ENCODE measurements at places on chromosomes 6 and 20. TPM values are rescaled to one million over a fixed set of nuclear protein-coding genes. Genes with fewer than 3 reads are reported as not detected.

DNA sequence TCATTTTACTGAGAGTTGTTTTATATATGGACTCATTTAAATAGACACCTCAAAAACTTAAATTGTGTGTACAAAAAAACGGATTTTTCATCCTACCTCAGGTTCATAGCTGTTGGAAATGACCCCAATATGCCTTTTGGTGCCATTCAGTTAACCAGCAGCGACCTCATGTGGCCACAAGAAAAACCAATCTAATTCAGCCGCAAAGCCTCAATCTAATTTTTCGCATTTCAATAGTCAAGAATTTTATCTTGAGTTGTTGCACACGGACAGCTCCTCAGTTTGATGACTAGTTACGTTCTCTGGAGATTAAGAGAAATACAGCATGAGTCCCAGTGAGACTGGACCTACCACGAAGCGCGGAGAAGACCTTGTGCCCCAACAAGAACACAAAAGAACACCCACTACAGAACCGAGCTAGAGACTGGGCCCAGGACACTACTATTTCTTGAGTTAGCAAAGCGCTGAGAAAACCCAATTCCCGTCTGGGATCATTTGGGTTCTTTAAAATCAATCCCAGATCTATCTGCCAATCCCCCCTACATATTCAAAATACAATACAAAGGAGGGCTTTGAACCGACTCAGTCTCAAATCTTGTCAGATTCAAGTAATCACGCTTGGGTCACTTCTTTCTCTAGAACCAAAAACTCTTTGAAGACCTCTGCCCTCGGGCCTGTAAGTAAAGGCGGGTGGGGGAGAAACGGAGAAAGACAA, 1.1 kb downstream of the TCP11 start:
- DNase-seq = peak; percentile 73

- DNase-seq = no peak
Observed at GRCh38 chr6:24574809-24575208, 71.2 kb downstream of the KIAA0319 start.

- DNase-seq = peak; percentile 89
Observed at GRCh38 chr6:44219053-44219814, 2.5 kb downstream of the MYMX start.

DNA sequence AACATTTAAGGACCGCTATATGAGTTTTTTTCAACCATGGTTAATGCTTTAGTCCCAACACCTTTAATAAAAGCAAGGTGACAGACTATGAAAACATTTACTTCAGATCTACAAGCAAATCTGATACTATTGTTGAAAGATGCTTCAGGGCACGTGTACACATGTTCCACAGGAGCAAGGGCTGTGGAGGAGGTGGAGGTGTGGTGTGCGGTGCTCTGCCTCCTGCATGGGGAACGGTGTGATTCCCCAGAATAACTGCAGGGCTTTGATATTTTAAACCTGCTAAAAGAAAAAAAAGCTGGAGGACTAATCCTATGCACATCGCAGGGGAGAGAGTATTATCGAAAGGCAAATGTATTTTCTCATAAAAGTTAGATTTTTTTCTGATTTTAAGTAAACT, 188.1 kb upstream of the CEP162 start:
- no peak for DNase-seq

GRCh38 chr6:77607004-77607403, 45.8 kb upstream of the MEI4 start:
- no peak for DNase-seq

DNA sequence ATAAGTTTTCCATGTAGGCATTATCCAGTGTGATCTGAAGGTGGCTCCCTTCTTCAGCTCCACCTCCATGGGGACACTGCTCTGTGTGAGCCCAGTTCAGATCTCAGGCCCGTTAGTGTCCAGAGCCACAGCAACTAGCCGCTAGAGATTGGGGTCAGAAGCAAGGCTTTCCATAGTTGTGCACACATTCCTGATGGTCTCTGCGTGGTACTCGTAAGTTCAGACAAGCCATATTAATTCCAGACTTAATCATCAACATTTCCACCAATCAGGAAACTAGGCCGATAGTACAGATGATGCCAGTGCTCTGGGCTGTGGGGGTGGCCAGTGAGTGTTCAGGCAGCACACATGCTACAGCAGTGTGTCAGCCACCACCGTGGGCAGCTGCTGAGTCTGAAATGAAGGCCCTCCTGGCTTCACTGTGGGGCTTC, 17.5 kb upstream of the SYNCRIP start:
- DNase-seq = no peak

- no peak for DNase-seq
Observed at GRCh38 chr6:168101590-168102314, 22.7 kb upstream of the FRMD1 start.

- DNase-seq = no peak
Observed at GRCh38 chr6:84361372-84362192, 134.1 kb upstream of the CEP162 start.

GRCh38 chr6:155493694-155494143, 38.1 kb upstream of the NOX3 start:
- DNase-seq = peak; percentile 55

- peak; percentile 23 for DNase-seq
Observed at GRCh38 chr20:41249411-41250281, 67.9 kb downstream of the ZHX3 start.

- no peak for DNase-seq
Observed at GRCh38 chr6:133999305-133999704, 46.3 kb downstream of the TBPL1 start.

GDAP1L1 gene
- not detected for total RNA-seq

PPT2 gene
- total RNA-seq = 29.1 TPM

UNC93A gene
- not detected for total RNA-seq

ADGRF1 gene
- 256 TPM for total RNA-seq

ELOVL4 gene
- total RNA-seq = 1.6 TPM

PSORS1C1 gene
- total RNA-seq = 11.0 TPM

IPCEF1 gene
- total RNA-seq = 0.29 TPM

CTAGE9 gene
- total RNA-seq = not detected

Measured in Calu3 (cell line).